ENCODE measurements at places on chromosomes 6 and 20. TPM values are rescaled to one million over a fixed set of nuclear protein-coding genes. Genes with fewer than 3 reads are reported as not detected.

The FAM209A gene
- not detected for total RNA-seq

The VGLL2 gene
- 0.25 TPM for total RNA-seq

The CEP57L1 gene
- 9.7 TPM for total RNA-seq

The OR2H1 gene
- total RNA-seq, result not detected

The MRS2 gene
- 14.9 TPM for total RNA-seq

- no peak for DNase-seq
These were observed 77.7 kb downstream of the EFHC1 start for GRCh38 chr6:52497652-52498408.

GRCh38 chr6:44188819-44189218 lies 27.9 kb upstream of the MYMX start:
- no peak for DNase-seq

The SAPCD1 gene
- 1.1 TPM for total RNA-seq

The DBNDD2 gene
- total RNA-seq, result 23.4 TPM

GRCh38 chr6:146878952-146879340 lies 280.2 kb downstream of the ADGB start:
- no peak for DNase-seq

The TXLNB gene
- total RNA-seq, result 7.9 TPM

The OPRL1 gene
- total RNA-seq, result 0.30 TPM

DNA sequence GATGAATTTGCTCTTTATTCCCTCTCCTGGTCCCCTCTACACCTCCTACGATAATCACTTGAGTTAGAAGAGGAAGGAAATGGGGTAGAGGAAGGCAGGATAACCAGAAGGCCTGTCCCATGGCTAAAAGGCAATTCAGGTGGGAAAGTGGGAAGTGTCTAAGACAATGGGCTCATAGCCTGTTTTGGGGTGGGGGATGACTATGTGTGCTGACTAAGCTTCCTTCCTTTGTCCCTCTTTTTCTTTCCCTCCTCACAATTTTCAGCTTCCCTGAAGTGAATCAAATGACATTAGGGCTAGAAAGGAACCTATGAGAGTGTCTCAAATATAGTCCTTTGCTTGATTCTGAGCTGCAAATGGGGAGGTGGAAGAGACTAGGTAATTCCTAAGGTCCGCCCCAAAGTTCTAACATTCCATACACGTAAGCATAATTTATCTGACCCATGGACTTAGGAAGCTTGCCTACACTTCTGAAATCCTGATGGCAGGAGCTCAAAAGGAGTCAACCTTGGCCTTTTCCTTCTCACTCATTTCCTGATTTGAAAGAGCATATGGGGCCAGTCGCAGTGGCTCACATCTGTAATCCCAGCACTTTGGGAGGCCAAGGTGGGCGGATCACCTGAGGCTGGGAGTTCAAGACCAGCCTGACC lies 24.3 kb downstream of the EDEM2 start:
- no peak for DNase-seq

DNA sequence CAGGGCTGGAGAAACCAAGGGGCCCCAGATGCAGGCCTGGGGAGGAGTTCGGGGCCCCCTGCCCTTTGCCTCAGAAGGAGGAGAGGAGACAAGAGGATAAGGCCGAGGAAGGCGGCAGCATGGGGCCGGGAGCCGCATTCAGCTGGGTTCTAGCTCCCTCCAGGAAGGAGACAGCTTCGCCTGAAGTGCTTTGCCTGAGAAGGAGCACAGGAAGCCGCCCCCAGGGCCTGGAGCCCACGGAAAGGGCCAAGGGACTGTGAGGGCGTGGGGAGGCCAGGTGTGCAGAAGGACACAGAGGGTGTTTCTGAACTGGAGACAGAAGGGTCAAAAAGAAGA lies 121.4 kb downstream of the AGPAT4 start:
- DNase-seq, result no peak

DNA sequence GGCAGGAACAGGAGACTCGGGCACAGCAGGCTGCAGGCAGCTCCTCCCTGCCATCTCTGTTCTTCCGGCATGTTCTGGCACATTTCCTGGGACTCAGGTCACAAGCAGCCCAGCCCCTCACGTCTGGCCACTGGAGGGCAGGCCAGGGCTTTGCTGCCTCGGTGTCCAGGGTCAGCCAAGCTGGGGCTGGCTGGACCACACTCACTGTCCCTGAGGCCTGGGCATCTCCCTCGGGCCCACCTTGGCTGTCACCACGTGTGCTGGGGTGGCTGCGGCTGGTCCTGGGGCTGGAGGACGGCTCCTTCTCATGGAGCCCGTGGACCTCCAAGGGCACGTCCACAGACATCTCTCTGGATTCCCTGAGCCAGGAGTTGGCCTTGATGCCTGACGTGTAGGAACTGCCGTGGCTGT lies 18.5 kb downstream of the FRMD1 start:
- DNase-seq, result peak; percentile 30

DNA sequence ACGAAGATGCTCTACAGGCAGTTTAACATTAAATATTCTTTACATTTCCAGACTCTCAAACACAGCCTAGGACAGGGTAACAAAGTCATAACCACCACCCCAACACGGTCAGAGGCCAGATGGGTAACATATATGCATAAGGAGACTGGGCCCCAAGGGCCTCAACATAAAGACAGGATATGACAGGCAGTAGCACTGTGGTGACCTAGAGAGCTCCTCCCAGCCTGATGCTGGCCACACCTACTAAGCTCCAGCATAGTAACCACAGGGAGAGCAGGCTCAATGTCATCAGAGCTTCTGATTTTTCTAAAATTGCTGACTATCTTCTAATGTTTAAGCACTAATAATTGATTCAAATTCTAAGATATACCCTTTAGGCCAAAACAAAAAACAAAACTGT lies 21.7 kb downstream of the SMLR1 start:
- no peak for DNase-seq

DNA sequence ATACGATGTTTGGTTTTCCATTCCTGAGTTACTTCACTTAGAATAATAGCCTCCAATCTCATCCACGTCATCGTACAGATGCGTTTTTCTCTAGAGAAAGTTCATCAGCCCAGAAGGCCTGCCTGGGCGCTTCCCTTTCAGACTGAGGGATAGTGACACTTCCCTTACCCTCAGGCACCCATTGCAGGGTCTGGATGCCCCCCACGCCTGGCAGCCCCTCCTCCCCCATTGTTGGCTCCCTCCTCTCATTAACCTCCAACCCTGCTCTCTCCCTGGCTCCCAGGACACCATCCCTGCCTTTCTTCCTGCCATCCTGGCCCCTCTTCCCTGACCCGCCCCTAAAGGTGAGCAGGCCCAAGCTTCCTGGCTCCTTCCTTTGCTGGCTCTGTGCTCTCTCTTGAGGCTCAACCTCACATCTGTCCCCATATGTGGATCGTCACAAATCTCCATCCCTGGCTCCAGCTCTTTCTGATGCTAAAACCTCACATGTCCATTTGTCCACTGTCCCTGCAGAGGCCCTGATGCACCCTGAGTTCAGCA lies 145.2 kb downstream of the SYCP2 start:
- no peak for DNase-seq

The HINT3 gene
- 19.9 TPM for total RNA-seq

DNA sequence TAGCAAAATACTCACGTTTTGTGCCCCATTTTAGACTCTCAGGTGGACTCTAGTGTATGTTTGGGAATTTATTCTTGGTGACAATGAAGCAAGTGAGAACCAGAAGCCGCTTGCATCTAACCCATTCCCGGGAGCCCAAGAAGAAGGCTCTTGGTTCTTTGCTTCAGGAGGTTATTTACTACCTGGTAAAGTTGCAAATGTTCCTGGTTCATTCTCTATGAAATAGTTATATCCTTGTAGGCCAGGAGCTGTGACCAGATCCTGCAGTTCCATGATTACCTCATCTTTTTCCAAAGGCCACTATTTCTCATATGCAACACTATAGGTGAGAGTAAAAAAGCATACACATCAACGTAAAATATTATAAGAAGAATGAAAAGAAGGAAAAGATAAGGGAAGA lies 60.9 kb upstream of the FABP7 start:
- DNase-seq, result no peak

The PCSK2 gene
- 3.9 TPM for total RNA-seq

GRCh38 chr20:63708301-63709148 lies 686 bp downstream of the ZGPAT start:
- no peak for DNase-seq

- no peak for DNase-seq
These were observed 247.8 kb upstream of the CHD6 start for GRCh38 chr20:41865938-41866337.

The CALHM5 gene
- 0.47 TPM for total RNA-seq

- DNase-seq, result no peak
These were observed 220.3 kb downstream of the NRN1 start for GRCh38 chr6:5786321-5786968.

The SASH1 gene
- 21.0 TPM for total RNA-seq

- DNase-seq, result no peak
These were observed 2.0 kb downstream of the MYB start for GRCh38 chr6:135183002-135183531.

The SPTLC3 gene
- total RNA-seq, result 9.3 TPM

DNA sequence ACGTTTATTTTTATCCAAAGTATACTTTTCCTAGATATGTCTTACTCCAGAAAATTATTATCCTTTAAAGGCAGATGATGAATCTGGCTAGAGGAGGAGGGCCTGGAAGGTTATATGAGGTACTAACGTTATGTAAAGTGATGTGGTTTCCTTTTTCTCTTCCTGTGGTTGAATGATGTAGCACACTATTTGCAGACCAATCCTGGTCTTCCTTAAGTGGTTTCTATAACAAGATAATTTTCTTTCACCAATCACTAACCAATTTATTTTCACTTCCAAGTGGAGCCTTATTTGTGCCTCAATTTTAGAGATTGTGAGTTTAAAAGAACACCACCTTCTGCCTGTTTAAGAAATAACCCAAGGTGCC lies 154.6 kb upstream of the SOX4 start:
- DNase-seq, result no peak

- DNase-seq, result peak; percentile 50
These were observed 141.5 kb upstream of the PDE10A start for GRCh38 chr6:165804331-165805066.

GRCh38 chr6:72040111-72040510 lies 153.8 kb downstream of the RIMS1 start:
- no peak for DNase-seq

GRCh38 chr6:166955865-166956443 lies 396 bp downstream of the RNASET2 start:
- no peak for DNase-seq

- DNase-seq, result no peak
These were observed 9.5 kb downstream of the RPL10A start for GRCh38 chr6:35477551-35478179.

The SLC32A1 gene
- not detected for total RNA-seq

DNA sequence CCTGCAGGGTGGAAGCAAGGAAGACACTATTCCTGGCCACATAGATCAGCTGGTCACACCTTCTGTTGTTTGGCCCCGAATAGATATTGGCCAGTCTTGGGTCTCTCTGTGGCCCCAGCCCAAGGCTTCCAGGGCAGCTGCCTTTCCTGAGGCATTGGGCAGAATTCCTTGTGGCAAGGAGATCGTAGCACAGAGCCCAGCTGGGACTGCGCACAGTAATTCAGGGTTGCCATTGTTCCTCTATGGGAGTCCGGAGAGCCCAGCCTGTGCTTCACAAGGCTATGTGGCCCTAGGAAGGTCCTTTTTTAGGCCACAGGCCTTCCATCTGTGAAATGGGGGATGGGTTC lies 6.9 kb downstream of the SGK2 start:
- DNase-seq, result no peak

GRCh38 chr6:108179741-108180140 lies 13.9 kb downstream of the NR2E1 start:
- no peak for DNase-seq

DNA sequence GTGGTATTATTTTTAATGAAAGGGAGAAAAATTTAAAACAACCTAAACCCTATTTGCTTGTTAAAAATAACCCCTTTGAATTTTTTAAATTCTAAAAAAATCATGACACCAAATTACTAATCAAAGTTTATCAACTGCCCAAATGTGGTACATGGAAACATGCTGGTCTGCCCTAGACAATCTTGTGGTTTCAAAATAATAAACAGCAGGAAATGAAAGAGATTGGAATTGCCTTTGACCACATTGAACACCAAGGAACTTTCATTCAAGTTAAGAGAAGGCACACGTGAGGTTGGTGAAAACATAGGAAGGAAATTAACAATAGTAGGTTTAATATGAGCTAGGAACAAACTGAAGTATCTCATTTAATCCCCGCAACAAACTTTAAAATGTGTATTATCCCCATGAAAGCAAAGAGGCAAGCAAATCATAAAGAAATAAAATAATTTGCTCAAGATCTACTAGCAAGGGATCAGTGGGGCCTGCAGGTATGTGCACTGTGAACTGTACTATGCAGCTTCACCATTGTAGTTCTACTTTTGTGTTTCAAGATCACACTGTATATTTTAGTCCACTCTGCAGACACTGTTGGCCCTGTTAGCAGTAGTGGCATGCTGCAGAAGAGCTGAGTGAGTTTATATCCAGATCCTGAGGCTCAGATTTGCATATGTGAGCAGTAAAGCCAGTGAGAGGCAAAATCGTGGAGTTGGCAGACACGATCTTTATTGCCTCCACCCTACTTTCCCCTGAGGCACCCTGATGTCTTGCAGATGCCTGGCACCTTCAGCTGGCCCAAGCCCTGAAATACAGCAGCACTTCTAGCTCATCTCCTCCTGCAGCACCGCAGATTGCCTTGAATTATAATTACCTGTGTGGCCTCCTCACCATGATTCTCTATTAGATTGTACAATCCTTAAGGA lies 157.8 kb upstream of the TENT5A start:
- DNase-seq, result no peak

GRCh38 chr20:29873946-29874345 lies 1383.5 kb upstream of the DEFB115 start:
- no peak for DNase-seq

DNA sequence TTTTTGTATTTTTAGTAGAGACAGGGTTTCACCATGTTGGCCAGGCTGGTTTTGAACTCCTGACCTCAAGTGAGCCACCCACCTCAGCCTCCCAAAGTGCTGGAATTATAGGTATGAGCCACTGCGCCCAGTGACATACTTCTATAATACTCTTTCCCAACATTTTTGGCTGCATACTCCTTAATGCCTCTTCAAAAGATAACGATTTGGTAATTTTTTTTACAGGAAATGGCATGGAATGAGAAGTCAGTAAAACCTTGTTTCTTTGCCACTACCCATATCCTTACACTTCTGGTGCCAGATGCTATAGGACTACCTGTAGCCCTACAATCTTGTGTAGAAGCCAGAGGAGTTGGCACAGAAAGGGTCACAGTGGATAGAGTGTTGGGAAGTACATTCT lies 41.4 kb upstream of the SGK1 start:
- no peak for DNase-seq

Measured in ovary (tissue), 10 donors.